Brain pericyte (primary cell): ENCODE measurements at places on chromosomes 1 and 21.
A peak's percentile ranks its signal among the peaks of the same experiment; 100 is the strongest.

DNA sequence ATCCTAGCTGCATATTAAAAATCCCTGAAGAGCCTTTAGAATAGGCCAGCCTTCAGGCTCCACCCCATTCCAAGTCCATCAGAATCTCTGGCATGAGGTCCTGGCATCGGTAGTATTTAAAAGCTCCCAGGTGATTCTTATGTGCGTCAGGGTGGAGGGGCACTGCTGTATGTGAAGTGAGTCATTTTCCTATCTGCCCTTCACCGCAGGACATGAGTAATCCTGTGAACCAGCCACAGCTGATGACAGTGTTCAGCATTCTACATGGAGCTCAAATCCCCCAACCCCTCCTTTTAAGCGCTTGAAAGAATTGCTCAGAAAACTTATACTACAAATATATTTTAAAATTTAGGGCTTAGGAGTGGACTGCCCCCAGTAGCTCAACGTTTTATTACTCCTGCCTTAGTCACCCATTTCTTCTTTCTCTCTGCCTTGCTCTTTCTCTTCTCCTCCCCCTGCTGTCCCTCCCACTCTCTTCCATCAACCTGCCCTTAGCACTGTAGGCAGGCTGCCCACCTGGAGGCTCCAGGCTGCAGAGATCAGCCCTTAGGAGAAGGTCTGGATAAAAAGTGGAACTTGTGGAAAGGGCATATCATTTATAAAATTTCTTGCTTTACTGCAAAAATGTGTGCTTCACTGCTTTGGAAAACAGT, 73.8 kb upstream of the ZNF281 start:
- DNase-seq: peak; percentile 26

DNA sequence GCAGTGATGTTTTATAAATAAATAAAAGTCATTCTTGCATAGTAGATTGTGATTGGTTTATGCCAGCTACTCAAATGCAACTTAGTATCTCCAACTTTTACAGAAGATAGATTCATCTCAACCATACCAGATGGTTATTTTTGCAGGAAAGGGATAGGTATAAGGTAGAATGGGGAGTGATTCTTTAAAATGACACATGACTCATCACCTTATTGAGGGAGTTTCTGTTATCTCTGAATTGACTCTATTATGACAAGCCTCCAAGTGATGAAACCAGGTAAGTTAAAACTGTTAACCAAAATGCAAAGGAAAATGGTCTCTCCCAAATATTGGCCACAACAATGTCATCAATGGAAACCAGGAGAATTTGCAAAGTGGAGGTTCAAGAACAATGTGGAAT, 54.5 kb downstream of the PTPRC start:
- no peak for DNase-seq

DNA sequence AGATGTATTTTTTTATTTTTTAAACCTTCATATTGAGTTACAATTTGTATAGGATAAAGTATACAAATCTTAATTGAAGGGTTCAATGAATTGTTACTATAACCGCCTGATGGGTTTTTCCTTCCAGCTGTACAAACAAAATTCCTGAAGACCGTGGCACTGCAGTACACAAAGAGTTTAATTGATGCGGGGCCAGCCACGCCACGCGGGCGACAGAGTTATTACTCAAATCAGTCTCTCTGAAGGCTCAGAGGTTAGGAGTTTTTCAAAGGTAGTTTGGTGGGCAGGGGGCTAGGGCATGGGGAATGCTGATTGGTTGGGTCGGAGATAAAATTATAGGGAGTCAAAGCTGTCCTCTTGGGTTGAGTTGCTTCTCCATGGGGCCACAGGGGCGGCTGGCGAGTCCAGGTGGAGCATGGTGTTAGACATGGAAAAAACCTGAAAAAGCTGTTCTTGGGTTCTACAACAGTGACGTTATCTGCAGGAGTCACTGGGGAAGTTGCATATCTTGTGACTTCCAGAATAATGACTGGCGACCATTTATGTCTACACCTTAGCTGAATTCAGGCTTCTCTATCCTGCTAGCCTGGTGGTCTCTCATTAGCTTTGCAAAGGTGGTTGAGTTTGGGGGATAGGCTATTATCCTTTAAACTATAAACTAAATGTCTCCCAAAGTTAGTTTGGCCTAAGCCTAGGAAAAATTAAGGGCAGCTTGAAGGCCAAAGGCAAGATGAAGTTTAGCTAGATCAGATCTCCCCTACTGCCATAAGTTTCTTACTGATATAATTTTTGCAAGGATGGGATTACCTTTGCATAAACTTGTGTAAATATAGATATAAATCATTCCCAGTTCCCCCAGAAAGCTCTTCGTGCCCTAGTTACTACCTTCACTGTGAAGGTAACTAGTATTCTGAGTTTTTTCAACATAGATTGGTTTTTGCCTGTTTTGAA, 13.0 kb upstream of the TMEM9 start:
- DNase-seq: no peak

- DNase-seq: no peak
Measured at GRCh38 chr1:22119626-22120468, 23.1 kb downstream of the WNT4 start.

GRCh38 chr1:30903343-30904034, 5.1 kb downstream of the SDC3 start:
- DNase-seq: no peak

GRCh38 chr1:98393719-98394118, 267.8 kb upstream of the SNX7 start:
- DNase-seq: no peak

GRCh38 chr1:25194572-25195020, 37.7 kb downstream of the SYF2 start:
- DNase-seq: no peak

DNA sequence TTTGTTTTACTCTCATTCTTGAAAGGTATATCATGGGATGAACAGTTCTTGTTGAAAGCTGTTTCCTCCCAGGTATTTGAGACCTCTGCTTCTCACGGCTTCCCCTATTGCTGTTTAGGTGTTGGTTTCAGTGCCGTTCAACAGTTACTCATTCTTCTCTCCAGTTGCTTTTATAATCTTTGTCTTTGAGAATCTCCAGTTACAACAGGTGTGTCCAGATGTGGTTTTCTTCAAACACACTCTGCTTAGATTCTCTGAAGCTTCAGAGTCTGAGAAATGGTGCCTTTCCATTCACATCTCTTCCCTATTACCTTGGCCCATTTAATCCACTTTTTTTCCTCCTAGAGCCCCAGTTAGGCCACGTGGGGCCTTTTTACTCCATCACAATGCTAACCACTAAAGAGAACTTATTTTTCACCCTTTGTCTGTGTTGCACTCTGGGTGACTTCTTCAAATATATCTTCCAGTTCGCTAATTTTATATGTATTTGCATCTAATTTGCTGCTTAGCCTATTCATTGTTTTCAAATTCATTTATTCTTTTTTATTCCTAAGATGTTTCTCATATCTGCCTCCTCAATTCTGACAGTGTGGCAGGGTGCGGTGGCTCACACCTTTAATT, 46.7 kb upstream of the SLC19A1 start:
- DNase-seq: no peak

DNA sequence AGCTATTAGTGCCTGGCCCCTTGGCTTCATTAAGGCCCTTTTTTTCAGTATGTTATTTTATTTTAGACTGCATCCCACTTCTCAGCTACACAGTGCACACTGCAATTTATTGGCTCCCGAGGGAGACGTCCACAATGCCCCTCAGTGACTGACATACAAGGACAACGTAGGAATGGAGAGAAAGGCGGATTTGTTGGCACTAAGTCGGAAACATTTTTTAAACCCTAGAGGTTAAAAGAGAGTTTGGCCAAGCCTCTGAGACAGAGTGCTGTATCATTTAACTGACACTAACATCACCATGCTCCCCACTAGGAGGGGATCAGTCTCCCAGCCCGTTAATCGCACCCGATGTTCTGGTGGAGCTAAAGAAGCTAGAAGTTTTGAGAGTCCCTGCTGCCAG, 45.7 kb upstream of the FOXD3 start:
- DNase-seq: no peak

- no peak for DNase-seq
Measured at GRCh38 chr1:67803380-67804279, 29.6 kb downstream of the GNG12 start.

DNA sequence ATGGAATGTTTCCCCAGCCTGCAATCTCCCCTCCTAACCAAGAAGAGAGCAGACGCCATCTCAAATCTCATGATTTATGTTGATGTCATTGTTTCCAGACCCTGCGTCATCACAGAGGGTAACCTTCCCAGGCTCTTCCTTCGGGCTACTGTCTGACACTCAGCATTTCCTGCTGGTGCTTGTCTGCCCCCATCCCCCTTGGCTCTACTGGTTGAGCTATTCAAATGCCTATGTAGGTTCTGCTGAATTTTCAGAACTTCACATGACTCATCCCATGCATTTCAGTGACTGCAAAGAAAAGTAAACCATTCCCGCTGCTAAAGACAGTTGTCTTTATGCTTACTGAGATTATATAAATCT, 24.8 kb upstream of the ITPKB start:
- peak; percentile 87 for DNase-seq

- no peak for DNase-seq
Measured at GRCh38 chr1:167432780-167433179, 85.5 kb downstream of the CD247 start.

DNA sequence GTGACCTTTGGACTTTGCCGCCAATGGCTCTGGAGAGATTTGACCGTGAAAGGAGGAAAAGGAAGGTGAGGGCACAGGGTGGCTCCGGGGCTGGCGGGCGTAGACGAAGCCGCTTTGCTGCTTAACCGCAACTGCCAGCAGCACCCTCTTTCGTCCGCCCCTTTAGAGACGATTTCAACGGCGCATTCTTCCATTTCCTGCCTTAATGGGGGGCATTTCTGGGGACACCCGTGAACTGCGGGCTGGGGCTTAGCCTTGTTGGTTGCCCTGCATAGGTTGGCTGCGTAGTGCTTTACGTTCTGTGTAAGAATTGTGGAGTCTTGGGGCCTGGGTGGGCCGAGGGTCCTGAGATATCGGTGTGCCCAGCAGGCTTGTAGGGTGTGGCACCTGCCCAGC, 6.7 kb upstream of the NPHP4 start:
- no peak for DNase-seq

DNA sequence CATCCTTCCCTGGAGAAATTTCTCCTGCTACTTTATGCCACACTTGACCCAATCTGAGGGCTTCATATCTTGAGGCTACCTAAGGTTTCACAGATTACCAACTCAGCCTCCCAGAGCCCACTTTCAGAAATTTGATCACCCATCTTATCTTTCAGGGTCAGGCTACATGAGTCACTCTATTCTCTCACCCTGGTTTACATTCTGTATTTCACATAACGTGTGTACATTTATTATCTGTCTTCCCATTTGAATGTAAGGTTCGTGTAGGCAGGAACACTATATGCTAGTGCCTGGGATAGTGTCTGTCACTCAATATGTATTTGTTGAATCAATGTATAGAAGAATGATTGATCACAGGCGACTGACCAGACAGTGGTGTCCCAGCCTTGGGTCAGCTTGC, 124.8 kb downstream of the UBE2U start:
- DNase-seq: no peak

- no peak for DNase-seq
Measured at GRCh38 chr1:172068334-172068733, 227.0 kb downstream of the DNM3 start.

GRCh38 chr21:30839304-30839703, 9.7 kb upstream of the KRTAP7-1 start:
- DNase-seq: no peak

DNA sequence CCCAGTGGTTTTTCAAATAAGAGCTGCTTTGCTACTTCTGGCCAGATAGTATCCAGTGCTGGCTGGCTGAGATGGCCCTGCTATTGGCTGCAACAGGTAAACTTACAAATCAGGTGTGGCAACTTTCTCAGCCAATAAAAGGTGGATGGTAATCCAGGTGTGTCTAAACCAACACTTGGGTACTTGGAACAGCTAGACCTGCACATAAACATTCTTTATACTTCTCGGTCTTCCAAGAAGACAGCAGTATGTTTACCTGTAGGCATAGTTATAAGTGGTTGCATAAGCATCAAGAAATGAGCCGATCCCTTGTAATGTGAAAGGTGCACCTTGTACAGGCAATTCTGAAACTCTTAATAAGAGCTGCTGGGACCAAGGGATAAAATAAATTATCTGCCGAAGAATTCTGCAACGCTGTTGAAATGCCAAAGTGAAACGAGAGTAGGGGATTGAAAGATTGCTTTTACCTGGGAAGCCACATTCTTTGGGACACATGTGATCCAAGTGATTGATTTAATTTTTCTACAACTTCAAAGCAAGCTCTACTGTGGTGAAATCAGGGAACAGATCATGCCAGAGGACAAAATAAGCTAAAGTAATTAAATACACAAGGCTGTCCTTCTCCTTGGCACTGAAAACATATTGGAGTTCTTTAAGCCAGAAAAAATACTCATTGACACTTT, at the start of gene CLDN8:
CLDN8 (minus strand) TSS at position 57 of the 683 bp plus-strand sequence. CDS start 172 bp downstream, outside the sequence.
- DNase-seq: no peak

DNA sequence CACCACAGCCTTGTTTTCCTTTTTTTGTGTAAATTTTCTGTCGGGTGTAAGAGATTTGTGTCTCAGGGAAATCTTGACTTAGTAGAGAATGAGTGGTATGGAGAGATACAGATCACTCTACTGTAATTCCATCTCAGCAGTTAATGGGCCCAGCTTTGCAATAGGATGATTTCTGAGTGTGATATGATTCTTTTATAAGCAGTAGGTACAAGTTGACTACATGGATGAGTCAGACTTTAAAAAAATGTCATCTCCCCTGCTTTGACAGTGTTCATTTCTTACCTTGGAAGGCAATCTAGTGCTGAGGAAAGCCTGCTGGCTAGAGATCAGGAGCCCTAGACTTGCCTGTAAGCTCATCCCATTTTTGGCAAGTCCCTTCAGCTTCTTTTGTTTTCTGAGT, 261.9 kb downstream of the RYR2 start:
- DNase-seq: no peak

GRCh38 chr1:70405780-70406416, 5.2 kb upstream of the CTH start:
- DNase-seq: no peak

GRCh38 chr1:109954041-109954512, 30.5 kb upstream of the AHCYL1 start:
- no peak for DNase-seq
